Activated CD4-positive, alpha-beta T cell treated with anti-CD3 and anti-CD28 coated beads, Interleukin-2, amount 10 ng/mL, durations not matched to agents 24 days and 14 days (primary cell): ENCODE measurements at places on chromosomes 5 and 9. TPM values are rescaled to one million over a fixed set of nuclear protein-coding genes. Genes with fewer than 3 reads are reported as not detected.

GRCh38 chr9:98008764-98009163, 25.6 kb downstream of the ANP32B start:
- no peak for DNase-seq

GRCh38 chr9:125241863-125242739, 958 bp upstream of the HSPA5 start:
- DNase-seq: no peak

GRCh38 chr9:89144238-89144637, 34.4 kb downstream of the SHC3 start:
- DNase-seq: no peak

DNA sequence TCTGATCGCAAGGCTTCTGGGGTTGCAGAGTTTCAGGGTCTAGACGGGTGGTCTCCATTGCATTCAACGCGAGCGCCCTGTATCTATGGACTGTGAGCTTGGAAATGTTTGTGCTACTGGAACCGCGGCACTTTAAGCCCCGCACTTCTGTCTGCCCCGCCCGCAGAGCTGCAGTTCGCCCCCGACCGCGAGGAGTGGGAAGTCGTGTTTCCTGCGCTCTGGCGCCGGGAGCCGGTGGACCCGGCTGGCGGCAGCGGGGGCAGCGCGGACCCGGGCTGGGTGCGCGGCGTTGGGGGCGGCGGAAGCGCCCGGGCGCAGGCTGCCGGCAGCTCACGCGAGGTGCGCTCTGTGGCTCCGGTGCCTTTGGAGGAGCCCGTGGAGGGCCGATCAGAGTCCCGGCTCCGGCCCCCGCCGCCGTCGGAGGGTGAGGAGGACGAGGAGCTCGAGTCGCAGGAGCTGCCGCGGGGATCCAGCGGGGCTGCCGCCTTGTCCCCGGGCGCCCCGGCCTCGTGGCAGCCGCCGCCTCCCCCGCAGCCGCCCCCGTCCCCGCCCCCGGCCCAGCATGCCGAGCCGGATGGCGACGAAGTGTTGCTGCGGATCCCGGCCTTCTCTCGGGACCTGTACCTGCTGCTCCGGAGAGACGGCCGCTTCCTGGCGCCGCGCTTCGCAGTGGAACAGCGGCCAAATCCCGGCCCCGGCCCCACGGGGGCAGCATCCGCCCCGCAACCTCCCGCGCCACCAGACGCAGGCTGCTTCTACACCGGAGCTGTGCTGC, 1.0 kb downstream of the ADAMTS19 start:
- DNase-seq: peak; percentile 56

GRCh38 chr9:13721481-13722235, 442.2 kb upstream of the MPDZ start:
- DNase-seq: no peak

GRCh38 chr5:126188804-126189203, 234.4 kb upstream of the GRAMD2B start:
- no peak for DNase-seq

GRCh38 chr9:74775396-74775795, 112.3 kb downstream of the TRPM6 start:
- DNase-seq: no peak

DNA sequence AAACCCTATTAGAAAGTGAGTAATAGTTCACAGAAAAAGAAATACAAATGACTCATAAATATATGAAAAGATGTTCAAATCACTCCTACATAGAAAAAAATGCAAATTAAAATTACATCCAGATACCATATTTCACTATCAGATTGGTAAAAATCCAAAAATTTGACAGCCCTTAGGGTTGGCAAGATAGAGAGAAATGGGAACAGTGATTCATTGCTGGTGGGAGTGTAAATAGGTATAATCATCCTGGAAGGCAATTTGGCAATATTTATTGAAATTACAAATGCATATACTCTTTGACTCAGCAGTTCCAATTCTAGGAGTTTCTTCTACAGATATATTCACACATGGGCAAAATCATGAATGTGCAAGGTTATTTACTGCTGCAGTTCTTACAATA, 273.5 kb downstream of the NR2F1-AS1 start:
- no peak for DNase-seq

GRCh38 chr9:134136118-134136995, 475 bp downstream of the WDR5 start:
- peak; percentile 74 for DNase-seq

- DNase-seq: no peak
Observed at GRCh38 chr5:126460977-126461376, 37.8 kb downstream of the GRAMD2B start.

GRCh38 chr5:172111852-172112225, 76.2 kb downstream of the STK10 start:
- DNase-seq: no peak

DNA sequence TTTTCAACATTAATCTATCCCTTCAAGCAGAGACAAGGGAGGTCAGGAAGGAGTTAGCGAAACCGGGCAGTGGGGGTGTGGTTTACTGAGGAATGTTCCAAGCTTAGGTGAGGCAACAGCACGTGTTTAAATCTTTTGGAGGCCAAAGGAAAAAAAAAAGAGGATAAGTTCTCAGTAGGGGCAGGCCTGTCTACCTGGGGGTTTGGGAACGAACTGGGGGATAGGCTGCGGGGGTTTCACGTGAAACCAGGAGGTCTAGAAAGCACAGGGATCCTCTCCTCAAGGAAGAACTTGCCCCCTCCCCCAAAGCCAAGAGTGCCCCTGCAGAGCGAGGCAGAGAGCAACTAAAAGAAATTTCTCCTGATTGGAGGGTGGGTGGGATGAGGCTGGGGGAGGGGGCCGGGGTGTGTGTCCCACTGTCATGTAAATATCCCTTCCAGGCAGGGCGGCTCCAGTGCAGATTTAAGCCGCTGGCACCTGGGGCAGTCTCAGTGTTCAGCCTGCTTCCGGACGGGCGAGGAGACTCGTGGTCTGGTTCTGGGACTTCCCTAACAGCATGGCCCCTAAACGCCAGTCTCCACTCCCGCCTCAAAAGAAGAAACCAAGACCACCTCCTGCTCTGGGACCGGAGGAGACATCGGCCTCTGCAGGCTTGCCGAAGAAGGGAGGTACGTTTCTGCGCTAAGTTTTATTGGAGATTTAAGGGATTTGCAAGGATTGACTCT, 5.5 kb upstream of the SET start:
- peak; percentile 80 for DNase-seq

DNA sequence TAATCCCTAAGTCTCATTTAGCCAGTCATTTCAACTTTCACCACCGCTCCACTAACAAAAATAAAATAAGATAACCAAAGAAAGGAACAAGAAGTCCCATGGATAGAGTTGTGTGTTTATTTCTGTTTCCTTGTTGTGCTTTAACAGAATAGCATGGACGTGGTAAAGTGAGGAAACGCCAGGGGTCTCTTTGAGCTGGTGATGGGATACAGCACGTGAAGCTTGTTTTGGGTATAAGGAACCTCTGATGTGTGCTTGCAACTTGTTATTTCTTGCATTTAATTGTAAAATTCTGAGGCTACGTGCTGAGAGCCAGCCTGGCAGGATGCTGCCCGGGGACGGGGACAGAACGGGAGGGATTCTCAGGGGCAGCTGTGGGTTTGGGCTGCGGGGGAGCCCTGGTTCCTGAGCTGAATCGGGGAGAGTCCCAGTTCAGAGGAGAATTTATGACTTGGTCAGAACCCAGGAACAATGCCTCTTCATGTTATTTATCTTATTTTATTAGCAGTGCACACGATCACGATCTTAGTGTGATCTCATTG, 63.4 kb downstream of the ANKRD33B start:
- DNase-seq: peak; percentile 67

GRCh38 chr9:20351715-20352114, 270.6 kb downstream of the MLLT3 start:
- no peak for DNase-seq

DNA sequence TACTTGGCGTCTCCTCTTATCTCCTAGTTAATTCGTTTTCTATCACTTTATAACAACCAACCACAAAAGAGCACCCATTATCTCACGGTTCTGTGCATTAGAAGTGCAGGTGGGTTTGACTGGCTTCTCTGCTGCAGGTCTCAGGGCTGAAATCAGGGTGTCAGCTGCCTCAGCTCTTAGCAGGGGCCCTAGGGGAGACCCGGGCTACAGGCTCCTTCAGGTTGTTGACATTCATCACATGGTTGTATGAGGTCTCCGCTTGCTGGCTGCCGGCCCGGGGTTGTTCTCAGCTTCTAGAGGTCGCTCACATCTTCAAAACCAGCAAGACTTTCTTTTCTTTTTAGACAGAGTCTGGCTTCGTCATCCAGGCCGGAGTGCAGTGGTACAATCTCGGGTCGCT, 2.9 kb upstream of the ZMYND19 start:
- no peak for DNase-seq

DNA sequence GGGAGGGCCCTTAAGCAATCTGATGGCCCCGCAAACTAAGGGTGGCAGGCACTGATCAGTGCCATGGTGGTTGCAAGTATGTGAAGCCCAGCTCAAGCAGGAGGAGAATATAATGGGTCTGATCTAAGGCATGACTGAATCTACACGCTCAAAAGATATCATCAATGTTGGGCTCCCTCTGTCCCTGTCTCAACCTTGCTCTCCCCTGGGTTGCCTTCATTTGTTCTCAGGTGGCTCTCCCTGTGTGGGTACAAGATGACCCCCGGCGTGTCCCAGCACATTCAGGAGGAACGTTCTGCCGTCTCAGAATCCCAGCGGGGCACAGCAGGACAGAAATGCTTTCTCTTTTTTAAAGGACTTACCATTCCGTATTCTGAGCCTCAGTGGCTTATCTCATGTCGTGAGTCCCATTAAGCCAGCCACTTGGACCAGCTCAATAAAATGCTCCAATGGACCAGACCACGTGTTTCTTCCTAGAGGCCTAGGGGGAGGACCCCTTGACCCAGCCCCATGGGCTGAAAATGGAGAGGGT, 12.0 kb upstream of the RNF130 start:
- no peak for DNase-seq

ENTREP1 gene
- total RNA-seq: not detected in 2 replicates

IFNA13 gene
- total RNA-seq: not detected in 2 replicates

FBLL1 gene
- total RNA-seq: not detected in 2 replicates

EQTN gene
- not detected in 2 replicates for total RNA-seq

MARCHF11 gene
- total RNA-seq: not detected in 2 replicates

TRIM7 gene
- total RNA-seq: 2.7 TPM in 2 replicates

RORB gene
- 0.02 and 0.05 TPM in 2 replicates for total RNA-seq

SNCB gene
- not detected in 2 replicates for total RNA-seq

ABITRAM gene
- total RNA-seq: 14.2 and 15.9 TPM in 2 replicates

LEAP2 gene
- 4.7 and 6.0 TPM in 2 replicates for total RNA-seq

CSF1R gene
- 0.14 TPM in 1 of 2 replicates, not detected in the other for total RNA-seq

GDF9 gene
- 0.30 and 0.45 TPM in 2 replicates for total RNA-seq

TERT gene
- total RNA-seq: 10.1 and 16.8 TPM in 2 replicates
